ENCODE measurements at places on chromosomes 11 and 22. TPM values are rescaled to one million over a fixed set of nuclear protein-coding genes. Genes with fewer than 3 reads are reported as not detected.

DNA sequence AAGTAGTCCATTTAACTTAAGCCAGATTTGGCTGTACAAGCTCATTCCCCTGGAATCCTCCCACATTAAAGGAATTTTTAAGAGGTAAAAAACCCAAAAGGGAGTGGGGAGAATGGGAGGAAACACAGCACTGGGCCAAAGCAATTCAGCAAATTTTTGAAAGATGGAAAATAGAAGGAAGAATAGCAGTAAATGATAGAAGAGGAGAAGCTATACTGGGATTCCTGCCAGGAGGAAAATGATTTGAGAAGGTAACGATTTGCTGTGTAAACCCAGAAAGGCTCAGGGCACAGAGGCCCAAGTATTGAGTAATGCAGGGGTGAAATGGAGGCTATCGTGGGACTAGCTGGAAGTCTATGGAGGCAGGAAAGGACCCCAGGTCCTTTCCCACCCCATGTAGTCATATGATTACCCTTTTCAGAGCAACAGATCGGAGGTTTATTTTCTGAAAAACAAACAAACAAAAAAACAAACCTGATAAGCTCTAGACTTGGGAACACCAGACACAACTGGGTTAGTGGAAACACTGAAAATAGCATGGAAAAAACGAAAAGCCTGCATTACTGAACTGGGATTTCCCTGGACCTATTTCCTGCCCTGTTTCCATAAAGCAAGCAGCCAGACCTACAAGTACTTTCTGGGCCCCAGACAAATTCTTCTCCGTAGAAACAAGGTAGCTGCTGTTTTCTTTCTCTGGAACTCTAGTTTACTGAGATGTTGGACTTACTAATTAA is 140.0 kb downstream of the SWAP70 start:
- DNase-seq, result no peak

GRCh38 chr11:2211113-2211971 is 39.7 kb upstream of the TH start:
- DNase-seq, result no peak

GRCh38 chr11:9014826-9015225 is 11.0 kb upstream of the NRIP3 start:
- no peak for DNase-seq

DNA sequence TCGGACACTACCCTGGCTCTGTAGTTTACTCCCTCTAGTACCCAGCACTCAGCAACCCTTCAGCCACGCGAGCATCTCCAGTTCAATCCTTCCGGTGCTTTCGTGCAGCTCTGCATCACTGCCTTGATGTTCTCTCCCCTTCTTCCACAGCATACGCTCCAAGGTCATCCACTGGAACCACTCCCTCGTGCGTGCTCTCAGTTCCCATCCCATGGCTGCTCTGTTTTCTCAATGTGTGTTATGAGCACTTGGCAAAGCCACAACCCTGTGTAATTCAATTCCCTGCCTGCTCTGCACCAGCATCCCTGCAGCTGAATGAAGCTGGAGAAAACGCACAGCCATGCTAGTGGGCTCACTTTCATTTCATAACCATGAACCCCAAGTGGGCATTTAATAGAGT is 38.5 kb upstream of the NFRKB start:
- no peak for DNase-seq

DNA sequence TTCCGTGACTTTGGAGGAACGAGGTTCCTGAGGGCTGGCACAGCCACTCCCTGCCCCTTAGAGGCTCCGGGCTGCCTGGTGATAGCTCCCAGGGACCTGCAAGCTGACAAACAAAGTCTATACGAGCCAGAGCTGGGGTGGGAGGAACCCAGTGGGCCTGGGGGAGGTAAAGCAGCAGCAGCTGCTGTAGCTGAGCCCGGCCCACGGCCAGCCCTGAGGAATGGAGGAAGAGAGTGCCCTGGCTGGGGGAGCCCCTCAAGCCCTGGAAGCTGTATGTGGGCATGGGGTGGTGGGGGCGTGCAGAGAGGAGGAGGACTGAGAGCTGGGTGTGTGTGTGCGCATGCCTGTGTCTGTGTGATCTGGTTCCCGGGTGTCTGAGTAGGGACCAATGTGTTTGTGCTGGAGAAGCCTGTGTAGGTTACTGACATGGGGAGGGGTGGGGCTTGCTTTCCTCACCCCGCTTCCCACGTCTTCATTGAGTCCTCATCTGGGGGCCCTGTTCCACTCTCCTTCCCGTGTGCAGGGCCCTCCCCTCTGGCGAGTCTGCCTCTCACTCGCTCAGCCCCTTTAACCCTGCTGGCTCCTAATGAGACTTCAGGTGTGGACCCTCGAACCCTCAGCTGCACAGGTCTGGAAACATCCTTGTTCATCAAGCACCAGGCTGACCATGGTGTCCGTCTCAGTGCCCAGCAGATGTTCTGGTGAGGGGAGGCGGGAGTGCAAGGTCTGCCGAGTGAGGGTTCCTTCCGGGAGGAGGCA is 10.8 kb downstream of the ST3GAL4 start:
- no peak for DNase-seq

DNA sequence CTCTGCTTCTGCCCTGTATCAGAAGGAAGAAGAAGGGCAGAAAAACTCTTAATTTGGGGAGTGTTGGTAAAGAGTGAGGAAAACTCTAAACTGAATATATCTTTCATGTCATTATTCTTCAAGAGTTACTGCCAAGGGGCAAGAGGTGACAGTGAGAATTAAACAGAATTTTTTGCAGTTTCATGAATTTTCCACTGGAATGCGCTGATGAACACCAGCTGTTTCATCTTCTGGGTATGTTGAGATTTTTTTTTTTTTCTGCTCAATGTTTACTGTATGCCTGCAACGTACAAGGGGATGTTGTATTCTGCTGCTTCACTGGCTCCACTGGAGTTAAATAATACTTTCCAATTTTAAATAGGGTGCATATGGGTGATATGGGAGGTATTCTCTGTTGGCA is 117.8 kb downstream of the FAM76B start:
- no peak for DNase-seq

- DNase-seq, result no peak
Observed at GRCh38 chr11:27839226-27839913, 139.1 kb upstream of the BDNF start.

DNA sequence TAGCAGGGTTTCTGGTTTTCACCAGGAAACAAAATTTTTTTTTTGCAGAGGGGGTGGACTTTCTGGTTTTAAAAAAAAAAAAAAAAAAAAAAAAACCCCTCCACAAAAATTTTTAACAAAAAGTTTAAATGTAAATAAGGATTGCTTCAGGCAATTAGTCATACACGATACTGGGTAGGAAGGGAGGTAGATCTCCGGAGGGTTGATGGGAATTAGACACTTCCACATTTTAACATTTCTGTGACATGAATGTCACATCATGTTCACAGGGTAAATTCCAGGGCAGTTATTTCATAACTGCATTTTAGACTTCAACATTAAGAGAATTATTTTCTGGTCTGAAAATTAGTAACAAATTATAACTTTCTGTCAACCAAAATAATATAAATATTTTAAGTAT is 15.9 kb downstream of the NUP98 start:
- no peak for DNase-seq

DNA sequence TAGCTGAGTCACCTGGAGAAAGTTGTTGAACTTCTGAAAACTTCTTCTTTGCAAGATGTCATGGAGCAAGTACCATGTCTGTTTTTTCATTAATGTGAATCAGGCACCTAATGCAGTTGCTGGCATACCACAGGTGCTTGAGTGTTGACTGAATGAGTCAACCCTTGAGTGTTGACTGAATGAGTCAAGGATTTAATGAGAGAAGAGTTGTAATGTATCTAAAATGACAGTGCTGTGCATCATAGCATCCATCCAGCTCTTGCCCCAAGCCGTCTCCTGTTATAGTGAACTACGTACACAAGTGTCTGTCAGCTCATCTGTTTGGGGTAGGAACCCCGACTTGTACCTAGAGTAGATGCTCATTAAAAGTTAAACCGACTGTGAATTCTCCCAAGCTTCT is 93.1 kb downstream of the CWC15 start:
- peak; percentile 53 for DNase-seq

DNA sequence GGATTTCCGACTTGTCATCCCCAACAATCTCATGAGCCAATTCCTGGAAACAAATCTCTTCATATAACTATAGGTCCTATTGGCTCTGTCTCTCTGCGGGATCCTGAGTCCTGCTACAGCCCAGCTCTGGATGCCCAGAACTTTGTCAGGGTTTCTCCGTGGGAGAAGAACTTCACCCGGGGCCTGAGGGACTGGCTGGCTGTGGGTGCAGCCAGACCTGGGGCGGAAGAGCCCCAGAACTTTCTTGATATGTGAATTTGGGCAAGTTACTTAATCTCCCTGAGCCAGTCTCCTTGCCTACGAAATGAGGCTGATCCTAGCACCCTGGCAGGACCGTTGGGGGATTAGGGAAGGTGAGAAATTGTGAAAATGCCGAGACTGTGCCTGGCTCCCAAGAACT is 6.6 kb upstream of the TRIM29 start:
- DNase-seq, result no peak

DNA sequence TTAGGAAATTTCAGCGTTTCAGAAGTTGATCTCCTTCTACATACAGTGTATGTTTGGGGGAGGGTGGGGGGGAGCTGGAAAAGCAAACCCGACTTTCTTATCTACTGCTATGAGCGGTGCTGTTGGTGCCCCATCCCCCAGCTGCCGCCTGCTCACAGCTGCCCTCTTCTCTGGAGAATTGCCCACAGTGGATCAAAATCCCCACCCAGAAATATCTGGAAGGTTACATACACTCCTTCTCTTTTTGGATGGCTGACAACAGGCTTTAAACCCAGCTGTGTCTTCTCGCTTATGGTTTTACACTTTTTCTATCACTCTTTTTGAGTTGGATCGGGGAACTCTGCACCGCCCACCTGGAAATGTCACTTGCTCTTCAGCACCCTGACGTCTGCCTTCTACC is 56.4 kb downstream of the DHCR7 start:
- DNase-seq, result no peak

- no peak for DNase-seq
Observed at GRCh38 chr11:93166194-93166593, 31.6 kb downstream of the SLC36A4 start.

- DNase-seq, result no peak
Observed at GRCh38 chr11:117993988-117994745, 8.0 kb downstream of the IL10RA start.

DNA sequence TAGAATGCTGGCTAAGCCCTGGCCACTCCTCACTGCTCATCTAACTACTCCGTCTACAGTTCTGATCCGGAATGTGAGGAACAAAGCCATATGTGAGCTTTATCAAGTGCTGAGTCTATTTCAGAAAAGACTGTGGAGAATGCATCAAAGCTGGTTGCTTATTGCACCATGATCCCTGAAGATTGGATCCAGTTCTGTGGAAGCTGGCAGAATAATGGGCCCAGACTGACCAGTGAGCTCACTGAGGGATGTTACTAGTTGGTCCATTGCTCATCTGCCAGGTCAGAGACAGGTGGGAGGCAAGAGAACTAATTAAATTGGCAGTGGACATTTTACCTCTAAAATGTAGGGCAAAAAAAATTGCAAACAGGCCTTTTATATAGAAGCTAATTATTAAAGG is 681.3 kb downstream of the NTM start:
- DNase-seq, result no peak

DNA sequence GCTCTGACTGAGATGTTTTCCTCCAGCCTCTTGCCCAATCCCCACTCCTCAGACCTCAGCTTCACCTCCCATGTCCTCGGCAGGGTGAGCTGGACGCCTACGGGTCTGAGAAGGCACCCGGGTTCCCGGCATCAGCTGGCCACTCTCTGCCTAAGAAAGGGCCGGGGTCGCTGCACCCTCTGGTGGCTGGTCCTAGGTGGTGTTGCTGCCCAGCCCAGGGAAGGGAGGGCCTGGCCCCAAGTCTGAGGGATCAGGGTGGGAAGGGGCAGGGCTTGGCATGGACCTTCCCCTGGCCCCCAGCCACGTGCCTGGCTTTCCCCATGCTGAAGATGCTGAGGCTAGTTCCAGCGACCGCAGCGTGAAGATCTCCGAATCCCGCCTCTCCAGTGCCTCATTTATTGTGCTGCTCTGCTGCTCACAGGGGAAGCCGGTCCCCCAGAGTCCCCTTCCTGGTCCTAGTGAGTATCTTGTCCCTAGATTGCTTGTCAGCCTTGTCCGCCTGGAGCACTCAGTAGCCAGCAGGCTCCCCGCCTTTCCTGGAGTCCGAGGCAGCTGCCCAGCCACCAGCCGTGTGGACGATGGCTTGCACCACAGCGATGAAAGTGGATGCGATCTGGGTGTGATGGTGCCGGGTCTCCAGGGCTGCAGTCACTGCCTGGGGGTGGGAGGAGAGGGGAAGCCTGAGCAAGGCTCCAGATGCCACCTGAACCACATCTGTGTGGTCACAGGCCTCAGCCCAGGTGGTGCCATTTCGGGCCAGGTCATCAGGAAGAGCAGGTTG is 2.9 kb upstream of the GGT5 start:
- no peak for DNase-seq

DNA sequence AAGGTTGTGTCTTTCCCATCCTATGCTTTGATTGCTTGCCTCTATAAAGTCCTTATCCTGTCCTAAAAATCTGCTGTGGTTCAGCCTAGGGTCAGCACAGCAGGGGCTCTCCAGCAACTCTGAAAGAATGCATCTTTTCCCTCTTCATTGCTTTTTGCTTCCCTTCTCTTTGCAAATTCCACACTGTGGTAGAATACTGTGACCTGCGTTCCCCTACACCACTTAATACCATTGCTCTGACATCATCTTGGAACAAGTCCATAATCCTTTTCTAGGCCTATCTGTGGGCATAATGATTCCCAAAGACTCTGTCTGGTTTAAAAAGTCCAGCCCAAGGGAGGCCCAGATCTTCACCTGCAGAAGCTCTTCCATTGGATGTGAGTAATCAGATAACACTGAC is 177.7 kb downstream of the NAV2 start:
- peak; percentile 73 for DNase-seq

DNA sequence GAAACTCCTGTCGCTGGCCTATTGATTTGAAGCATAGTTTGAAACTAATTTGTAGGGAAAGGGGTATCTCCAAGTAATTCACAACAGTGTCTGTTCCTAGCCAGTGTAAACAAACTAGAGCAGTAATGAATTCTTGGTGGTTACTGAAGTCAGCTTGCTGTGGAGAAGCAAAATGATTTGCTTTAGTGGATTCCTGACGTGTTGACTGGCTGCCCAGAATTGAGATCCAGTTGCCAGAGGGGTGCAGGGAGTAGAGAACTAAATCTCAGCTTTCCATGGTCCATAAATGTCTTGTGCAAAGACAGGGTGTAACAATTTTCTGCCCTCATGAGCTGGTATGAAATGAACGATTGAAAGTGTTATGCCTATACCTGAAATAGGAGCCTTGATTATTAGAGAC is 382.5 kb upstream of the KIRREL3 start:
- DNase-seq, result no peak

- DNase-seq, result no peak
Observed at GRCh38 chr22:32312748-32313147, 44.9 kb upstream of the RFPL3 start.

GRCh38 chr11:36450110-36450572 is 59.9 kb downstream of the TRAF6 start:
- DNase-seq, result no peak

- DNase-seq, result no peak
Observed at GRCh38 chr22:31944700-31945442, 536 bp downstream of the YWHAH start.

Gene MIOX
- 1.8 TPM for total RNA-seq

Gene ZBTB3
- total RNA-seq, result 17.3 TPM

Gene IGLL5
- total RNA-seq, result not detected

Gene CDHR5
- total RNA-seq, result not detected

Gene KCNC1
- total RNA-seq, result not detected

Gene OR5L1
- not detected for total RNA-seq
